ENCODE measurements at places on chromosomes 7 and 10.

GRCh38 chr10:70557086-70557845 lies 45.3 kb downstream of the PRF1 start:
- DNase-seq, result no peak

GRCh38 chr7:53920011-53920410 lies 622.2 kb upstream of the VSTM2A start:
- DNase-seq, result no peak

DNA sequence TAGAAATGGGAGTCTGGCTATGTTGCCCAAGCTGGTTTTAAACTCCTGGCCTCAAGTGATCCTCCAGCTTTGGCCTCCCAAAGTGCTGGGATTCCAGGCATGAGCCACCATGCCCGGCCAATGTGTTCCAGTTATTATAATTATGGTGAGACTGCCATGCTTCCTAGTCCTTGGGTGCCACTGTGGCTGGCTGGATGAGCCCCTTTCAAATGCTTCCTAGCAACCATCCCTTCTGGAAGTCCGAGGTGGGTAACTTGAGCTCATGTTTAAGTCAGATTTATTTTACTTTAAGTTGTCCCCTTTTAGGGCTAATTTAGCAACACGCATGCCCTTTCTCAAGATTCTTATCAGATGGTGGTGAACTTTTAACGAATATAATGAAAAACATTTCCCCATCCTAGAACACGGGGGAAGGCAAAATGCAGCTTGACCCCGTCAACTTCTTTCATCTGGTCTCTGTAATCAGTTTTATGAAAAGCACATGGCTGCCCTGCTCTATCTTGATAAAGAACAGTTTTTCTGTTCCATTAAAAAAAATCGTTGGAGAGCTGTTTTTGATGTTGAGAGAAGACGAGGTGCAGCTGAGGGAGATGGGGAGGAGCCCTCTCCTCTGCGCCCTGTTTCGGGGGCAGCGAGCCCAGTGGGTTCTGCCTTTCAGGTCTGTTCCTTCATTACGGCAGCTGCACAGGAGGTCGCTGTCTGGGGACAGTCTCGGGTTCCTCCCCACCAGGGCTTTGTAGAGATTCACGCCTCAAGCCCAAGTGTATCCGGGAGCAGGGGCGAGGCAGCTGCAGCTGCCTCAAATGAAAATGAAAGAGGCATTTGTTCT lies 61.0 kb upstream of the MKI67 start:
- DNase-seq, result peak; percentile 59

- DNase-seq, result no peak
These were observed 14.6 kb downstream of the AMZ1 start for GRCh38 chr7:2702594-2702957.

DNA sequence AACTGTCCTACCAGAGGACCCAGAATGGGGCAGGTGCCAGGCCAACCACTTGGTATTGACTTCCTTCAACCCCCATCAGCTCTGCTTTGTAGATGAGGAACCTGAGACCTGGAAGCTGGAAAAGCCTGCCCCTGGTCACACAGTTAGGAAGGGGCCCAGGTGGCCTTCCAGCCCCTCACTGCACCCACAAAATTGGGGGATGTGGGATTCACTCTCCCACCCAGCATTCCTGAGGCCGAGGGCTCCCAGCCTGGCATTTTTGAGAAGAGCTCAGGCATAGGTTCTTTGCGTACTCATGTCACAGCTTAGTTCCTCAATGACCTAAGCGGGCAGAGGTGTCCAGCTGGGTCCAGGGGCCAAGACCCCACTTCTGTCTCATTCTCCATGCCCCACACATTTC lies 46.1 kb downstream of the EBF3 start:
- no peak for DNase-seq

- DNase-seq, result no peak
These were observed 81.1 kb downstream of the CAMK1D start for GRCh38 chr10:12430406-12430982.

GRCh38 chr10:97532935-97533671 lies 34.4 kb downstream of the UBTD1 start:
- no peak for DNase-seq

GRCh38 chr10:104293011-104293410 lies 24.0 kb downstream of the GSTO2 start:
- no peak for DNase-seq

GRCh38 chr7:3558400-3558799 lies 257.3 kb downstream of the SDK1 start:
- DNase-seq, result no peak

DNA sequence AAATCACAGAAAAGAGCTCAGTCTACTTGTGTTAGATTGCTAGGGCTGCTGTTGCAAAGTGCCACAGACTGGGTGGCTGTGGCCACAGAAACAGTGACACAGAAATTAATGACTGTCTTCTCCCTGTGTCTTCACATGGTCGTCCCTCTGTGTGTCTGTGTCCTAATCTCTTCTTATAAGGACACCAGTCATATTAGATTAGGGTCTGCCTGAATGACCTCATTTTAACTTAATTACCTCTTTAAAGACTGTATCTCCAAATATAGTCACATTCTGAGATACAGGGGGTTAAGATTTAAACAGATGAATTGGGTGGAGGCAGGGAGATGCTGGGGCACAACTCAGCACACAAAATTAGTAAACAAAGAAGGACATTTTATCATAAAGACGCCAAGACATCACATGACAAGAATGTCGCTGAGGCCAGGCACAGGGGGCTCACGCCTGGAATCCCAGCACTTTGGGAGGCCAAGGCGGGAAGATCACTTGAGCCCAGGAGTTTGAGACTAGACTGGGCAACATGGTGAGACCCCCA lies 23.3 kb upstream of the PARD3 start:
- DNase-seq, result no peak

DNA sequence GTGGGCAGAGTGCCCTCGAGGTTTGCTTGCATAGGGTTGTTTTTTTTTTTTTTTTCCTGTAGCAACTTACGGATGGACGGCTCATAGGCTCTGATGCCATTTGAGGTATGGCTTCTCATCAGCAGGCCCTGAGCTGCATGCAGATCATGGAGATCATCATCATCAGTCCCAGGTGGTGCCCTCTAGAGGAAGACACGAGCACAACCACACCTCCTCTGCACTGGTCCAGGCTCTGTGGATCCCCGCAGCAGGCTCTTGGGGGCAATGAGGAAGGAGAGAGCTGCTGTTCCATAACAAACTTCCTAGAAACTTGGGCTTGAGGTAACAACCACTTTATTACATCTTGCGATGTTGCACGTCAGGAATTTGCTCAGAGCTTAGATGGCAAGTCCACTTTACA lies 132.7 kb upstream of the CXCL12 start:
- DNase-seq, result no peak

DNA sequence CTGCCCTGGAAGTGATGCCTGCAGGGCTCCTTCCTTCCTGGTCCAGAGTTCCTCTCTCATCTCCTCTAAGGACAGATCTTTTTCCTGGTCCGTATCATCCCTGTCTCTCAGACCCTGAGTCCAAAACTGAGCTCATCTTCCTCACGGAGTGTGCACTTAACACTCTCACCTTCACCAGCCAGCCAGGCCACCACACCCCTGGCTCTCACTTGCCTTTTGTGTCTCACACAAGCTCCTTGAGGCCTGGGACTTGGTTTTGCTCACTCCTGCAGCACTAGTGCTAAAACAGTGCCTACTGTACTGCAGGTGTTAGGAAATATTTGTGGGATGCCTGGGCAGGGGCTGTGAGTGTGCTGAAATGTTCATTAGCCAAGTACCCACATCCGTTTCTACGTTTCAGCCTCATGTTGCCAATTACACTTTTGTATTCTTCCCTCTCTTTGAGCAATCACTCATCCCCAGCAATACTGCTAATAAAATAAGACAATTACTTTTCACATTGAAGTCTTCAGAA lies 21.4 kb upstream of the PARP12 start:
- DNase-seq, result no peak

DNA sequence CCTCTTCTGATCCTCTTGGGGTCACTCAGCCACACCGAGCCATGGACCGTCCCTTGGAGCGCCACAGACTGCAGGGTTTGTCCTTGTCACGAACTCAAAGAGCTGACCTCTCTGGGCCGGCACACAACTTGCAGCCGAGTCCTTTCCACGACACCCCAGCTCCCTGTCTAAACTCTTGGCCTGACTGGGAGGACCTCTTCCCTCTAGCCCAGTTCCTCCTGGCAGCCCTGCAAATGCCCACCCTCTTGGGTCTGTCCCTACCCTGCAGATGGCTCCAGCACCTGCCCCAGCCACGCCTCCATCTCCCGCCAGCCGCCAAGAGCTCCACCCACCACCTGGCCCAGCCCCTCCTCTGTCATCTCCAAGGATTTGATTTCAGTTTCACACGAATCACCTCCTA lies 339.2 kb downstream of the DNAJB6 start:
- no peak for DNase-seq

GRCh38 chr10:46002916-46003693 lies 27.3 kb downstream of the NCOA4 start:
- DNase-seq, result no peak

- DNase-seq, result no peak
These were observed 18.8 kb downstream of the ANXA11 start for GRCh38 chr10:80186364-80187012.

GRCh38 chr10:111984057-111984456 lies 199.5 kb downstream of the GPAM start:
- no peak for DNase-seq

DNA sequence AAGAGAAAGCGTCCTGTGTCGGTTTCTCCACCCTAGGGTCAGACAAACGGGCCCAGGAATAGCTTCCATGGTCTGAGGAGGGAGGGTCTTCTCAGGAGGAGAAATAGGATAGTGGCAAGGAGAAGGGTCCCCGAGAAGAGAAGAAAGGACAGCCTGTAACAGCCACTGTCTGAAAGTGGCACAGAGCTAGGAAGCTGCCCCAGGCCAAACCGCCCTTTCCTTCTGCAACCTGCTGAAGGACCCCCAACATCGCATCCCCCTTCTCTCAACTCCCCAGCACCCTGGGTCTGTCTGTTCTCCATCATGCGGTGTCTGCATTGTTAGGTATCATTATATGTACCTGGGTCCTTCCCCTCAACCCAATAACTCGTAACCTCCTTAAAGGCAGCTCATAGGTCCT lies 47.1 kb downstream of the COL17A1 start:
- DNase-seq, result no peak

GRCh38 chr7:117791877-117792780 lies 81.1 kb downstream of the CTTNBP2 start:
- no peak for DNase-seq

GRCh38 chr7:96713037-96713436 lies 3.4 kb upstream of the SEM1 start:
- no peak for DNase-seq

GRCh38 chr7:47328392-47329319 lies 253.3 kb downstream of the TNS3 start:
- DNase-seq, result no peak

DNA sequence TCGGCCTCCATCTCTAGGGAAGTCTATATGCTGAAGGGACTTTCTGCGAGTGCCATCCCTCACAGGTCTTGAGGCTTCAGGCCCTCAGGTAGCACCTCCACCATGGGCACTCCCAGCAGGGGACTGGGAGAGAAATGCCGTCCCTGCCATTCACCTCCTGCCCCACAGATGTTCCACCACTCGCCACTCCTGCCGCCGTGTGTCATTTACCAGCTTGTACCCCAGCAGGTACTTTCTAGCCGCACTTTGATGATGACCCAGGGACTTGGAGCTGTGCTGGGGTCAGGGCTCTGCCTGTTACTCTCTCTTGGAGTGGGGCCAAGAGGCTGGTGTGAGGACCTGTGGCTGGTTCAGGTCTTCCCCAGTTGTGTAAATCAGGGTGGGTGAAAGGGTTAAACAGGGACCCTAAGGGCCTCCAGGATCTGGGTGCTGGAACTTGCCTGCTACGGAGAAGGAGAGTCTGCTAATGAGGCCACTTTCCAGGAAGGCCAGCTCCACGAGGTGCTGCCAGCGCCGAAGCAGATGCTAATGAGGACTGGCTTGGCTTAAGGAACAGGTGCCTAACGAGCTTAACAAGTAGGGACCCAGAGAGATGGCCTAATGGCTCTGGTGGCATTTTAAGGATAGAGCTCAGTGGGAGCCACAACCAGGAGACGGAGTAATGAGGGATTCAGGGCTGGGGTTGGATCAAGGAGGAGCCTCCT lies 32.4 kb downstream of the CRHR2 start:
- DNase-seq, result no peak

DNA sequence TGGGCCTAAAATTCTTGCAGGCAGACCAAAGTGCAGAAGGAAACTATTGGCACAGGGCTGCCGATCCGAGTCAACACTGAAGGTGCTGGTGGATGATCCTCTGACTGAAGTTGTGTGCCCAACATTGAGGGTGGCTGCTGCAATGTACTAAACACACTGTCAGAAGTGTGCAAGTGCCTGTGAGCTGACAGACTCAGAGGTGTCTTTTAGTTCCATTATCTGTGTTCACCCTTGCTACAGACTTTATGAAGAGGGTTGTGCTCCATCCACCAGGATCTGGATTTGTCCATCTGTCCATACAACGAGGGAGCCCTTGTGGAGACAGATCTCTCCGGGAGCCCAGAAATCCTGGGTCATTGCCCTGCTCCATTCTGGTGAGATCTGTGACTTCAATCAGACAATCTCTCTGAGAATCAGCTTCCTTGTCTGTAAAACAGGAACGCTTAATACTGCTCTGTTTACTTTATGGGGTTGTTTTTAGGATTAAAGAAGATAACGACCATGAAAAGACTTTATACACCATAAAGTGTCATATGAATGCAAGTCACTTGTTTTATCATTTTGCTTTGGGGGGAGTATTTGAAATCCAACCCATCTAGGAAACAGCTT lies 9.5 kb upstream of the TRPV6 start:
- peak; percentile 56 for DNase-seq

- DNase-seq, result no peak
These were observed 99.6 kb upstream of the BTBD16 start for GRCh38 chr10:122171302-122172075.

DNA sequence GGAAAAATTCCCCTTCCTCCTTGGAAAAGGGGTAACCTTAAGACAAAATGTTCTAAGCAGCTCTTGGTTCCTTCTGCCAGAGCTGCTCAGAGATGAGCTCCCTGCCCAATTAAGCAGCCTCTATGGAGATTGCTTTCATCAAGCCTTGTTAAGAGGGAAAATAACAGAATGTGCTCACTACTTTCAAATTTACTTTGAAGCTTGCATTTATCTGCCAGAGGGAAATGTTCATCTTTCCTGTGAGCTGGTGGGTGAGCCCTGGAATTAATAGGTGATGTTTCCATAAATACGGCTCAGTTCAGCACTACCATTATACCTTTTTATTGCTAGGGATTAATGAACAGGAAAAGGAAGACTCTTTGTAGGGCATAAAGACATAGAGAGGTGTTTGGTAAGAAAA lies 549.0 kb downstream of the REEP3 start:
- no peak for DNase-seq

DNA sequence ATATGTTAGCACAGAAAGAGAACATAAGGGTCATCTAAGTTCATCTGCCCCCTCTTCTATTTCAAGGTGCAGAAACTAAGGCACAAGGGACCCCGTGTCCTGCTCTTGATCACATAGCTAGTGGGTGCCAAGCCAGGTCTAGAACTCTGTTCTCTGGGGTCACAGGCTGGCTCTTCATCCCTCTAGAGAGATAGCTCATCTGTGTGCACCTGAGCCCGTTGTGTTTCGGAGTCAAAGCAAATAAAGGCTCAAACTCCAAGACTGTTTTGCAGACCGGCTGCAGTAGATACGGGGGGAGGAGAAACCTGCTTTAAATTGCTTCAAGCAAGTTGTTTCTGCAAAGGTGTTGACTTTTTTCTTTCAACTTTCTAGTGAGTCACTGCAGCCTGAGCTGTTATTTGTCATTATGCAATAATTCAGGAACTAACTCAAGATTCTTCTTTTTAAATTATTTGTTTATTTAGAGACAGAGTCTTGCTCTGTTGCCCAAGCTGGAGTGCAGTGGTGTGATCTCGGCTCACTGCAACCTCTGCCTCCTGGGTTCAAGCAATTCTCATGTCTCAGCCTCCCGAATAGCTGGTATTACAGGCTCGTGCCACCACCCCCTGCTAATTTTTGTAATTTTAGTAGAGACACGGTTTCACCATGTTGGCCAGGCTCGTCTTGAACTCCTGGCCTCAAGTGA lies 6.5 kb downstream of the BLVRA start:
- peak; percentile 32 for DNase-seq
